ENCODE measurements at places on chromosomes 5 and 9.

DNA sequence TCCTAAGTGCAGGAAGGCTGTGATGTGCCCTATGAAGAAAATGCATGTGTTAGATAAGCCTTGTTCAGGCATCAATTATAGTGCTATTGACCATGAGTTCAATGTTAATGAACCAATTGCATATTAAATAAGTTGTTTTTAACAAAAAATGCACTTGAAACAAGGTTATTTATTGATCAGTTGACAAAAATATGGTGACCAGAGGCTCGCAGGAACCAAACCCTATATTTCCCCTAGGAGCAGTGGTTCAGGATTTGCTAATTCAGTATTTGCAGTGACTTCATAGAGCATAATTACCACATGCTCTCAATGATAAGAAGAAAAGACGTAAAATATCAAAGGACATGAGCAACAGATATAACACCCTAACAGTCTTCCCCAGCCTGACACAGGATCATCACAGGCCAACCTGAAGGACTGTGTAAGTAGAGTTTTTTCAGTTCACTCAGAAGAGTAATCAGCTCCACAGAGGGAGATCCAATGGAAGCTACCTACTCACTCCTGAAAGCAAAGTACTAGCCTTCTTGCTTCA lies 92.3 kb downstream of the SEMA5A start:
- DNase-seq: no peak

DNA sequence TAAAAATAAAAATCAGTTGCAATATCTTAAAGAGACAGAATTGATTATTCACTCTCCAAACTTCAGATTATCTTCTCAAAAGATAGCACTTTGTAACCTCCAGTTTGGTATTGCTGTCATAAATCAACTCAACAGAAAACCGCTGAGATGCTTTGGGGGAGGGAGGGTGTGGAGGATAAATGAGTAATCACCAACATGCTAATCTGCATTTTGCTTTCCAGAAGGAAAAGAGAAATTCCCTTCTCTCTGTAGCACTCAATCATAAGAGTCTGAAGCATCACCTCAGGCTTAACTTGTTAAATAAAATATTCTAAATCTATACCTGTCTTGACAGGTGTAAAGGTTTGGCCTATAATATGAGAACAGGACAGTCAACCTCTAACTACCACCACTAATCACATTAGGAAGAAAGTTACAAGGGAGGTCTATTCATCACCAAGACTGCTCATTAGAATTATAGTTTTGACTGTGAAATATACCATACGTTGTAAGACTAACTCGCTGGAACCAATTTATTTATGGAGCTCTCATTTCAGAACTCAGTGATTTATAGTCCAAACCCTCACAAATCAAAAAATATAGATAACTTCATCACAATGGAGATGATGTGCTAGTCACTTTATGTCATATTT lies 89.0 kb downstream of the PIK3R1 start:
- DNase-seq: no peak

GRCh38 chr5:107388141-107388861 lies 282.4 kb downstream of the EFNA5 start:
- DNase-seq: peak; percentile 20

- no peak for DNase-seq
Measured at GRCh38 chr5:156802501-156802900, 47.6 kb upstream of the PPP1R2B start.

- no peak for DNase-seq
Measured at GRCh38 chr5:54187694-54188093, 122.7 kb downstream of the ARL15 start.

- no peak for DNase-seq
Measured at GRCh38 chr5:36054647-36055046, 12.0 kb downstream of the UGT3A2 start.

- no peak for DNase-seq
Measured at GRCh38 chr5:106862450-106863193, 808.1 kb downstream of the EFNA5 start.

DNA sequence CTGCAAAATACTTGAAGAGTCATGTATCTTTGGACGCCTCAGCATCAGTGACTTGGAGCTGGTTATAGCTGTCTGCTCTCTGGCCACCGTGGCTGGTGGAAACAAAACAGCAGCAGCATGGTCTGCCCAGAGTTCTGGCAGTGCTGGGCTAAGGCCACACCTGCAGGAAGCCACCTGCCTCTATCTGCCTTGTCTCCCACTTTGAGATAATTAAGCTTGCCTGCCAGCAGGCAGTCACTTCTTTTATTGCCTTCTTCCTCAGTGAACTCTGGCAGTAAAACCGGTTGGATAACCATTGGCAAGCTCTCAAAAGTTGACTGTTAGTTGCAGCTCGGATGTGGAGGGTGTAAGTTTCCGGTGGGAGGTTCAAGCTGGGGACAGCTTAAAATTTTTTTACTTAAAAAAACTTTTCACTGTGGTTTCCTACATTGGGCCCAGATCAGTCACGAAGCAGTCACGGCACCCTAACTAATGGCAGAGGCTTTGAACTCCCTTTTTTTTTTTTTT lies 4.9 kb downstream of the SMIM3 start:
- peak; percentile 83 for DNase-seq

DNA sequence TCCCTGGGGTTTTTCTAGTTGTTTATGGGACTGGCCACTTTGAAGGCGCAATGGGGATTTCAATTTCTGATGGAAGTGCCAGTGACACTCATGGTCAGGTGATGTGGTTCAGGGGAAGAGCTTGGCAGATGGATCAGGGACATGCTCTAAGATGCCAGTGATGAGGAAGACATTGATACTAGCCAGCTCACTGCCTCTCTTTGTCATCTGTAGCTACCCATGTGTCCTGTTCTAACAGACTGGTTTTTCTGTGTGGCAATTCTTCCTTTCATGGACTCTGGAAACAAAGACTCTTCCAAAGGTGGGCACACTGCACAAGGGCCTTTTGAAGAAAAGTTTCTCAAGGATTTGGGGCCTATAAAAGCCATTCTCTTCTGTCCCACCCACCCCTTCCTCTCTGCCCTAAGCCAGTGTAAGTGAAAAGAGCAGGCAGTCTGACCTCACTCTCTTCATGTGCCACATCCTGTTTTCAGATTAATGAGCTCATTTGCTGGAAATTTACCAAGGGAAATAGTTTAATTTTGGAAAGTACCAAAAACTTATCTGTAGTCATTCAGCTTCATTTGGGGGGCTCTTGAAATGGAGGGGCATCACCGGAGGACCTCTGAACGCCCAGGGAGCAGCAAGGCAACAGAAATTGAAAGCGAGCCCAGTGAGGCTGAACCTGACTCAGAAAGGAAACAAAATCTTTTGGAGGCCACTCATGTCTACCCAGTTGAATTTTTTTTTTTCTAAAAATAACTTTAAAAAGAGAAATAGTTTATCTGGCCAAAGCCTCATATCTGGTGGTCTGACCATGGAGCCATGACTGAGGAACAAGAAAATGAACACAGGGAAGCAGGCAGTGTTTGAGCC lies 4.9 kb upstream of the TRAF1 start:
- DNase-seq: peak; percentile 69

- DNase-seq: no peak
Measured at GRCh38 chr5:132253452-132254320, 3.8 kb upstream of the PDLIM4 start.

- no peak for DNase-seq
Measured at GRCh38 chr9:103530934-103531333, 535.8 kb downstream of the CYLC2 start.

GRCh38 chr5:1801967-1802295 lies 724 bp downstream of the NDUFS6 start:
- no peak for DNase-seq

DNA sequence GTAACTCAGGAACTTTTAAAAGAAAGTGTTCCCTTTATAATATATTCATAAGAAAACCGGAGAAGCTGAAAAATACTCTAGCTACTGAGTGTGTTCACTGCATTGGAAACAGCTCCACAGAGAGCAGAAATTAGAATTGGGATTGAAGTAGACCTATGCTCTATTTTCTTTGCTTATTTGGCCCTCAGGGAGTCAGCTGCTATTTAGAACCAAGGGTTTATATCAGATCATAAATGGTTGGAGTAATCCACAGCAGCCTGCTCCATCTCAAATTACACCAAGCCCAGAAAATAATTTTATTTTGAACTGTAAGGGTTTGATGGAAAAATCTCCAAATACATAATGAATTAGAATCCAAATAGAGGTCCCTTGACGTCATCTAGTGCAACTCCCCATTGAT lies 202.6 kb downstream of the ADAMTSL1 start:
- DNase-seq: no peak

- DNase-seq: no peak
Measured at GRCh38 chr5:28328681-28329080, 1290.3 kb upstream of the CDH9 start.

- DNase-seq: no peak
Measured at GRCh38 chr5:145980718-145981117, 44.3 kb downstream of the SH3RF2 start.

- DNase-seq: peak; percentile 75
Measured at GRCh38 chr9:123338710-123339665, 17.0 kb upstream of the CRB2 start.

GRCh38 chr9:88949961-88950340 lies 41.3 kb upstream of the S1PR3 start:
- DNase-seq: no peak

- DNase-seq: no peak
Measured at GRCh38 chr5:174655351-174655750, 69.0 kb upstream of the MSX2 start.

GRCh38 chr9:98034593-98035546 lies 21.7 kb upstream of the NANS start:
- DNase-seq: peak; percentile 95
